Left kidney (tissue), 8 donors: ENCODE measurements at places on chromosomes 4 and X. TPM values are rescaled to one million over a fixed set of nuclear protein-coding genes. Genes with fewer than 3 reads are reported as not detected.
A peak's percentile ranks its signal among the peaks of the same experiment; 100 is the strongest.

- DNase-seq, result peak; percentile 20
Measured at GRCh38 chrX:124289443-124289842, 43.0 kb upstream of the TEX13D start.

DNA sequence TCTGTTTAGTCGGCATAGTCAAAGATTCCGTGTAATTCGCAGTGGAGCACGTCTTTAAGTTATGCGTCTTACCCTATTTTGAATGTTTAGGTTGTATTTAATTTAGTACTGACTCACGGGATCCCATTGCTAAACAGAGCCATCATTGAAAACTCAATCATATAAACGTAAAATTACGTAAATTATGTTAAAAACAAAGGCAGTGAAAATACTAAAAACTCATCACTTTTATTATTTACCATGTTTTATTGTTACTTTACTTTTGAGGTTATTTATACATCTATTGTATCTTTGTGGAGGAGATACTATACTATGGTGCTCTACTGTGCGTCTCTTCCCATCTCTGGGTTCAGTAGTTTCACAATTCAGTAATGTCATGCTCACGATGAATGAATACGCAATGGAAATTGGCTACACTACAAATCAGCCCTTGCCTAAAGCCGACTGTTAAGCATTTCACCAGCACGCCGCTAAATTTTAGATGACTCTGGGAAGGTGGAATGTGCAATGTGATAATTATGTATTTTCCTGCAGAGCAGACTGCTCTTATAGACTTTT lies 944 bp downstream of the FUNDC2 start:
- DNase-seq, result peak; percentile 34

GRCh38 chr4:85938902-85939301 lies 421.0 kb downstream of the MAPK10 start:
- DNase-seq, result no peak

DNA sequence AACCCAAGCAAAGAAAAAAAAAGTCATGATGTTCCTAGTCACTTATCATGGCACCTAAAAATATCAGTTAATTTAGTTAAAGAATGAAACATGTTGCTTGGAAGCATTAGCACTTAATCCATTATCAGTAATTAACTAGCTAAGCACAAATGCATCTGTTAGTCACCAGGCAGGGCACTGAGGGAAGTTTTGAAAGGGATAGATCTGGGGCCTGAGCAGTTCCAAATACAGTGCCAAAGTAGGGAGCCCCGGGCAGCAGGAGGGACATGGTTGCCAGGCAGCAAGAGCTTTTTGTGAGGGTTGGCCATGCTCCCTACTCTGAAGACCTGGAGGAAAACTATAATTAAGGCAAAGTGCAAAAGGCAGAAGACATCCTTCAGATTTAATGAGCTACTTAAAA lies 62.0 kb downstream of the PHKA1 start:
- no peak for DNase-seq

- DNase-seq, result no peak
Measured at GRCh38 chr4:86586160-86586572, 7.9 kb upstream of the PTPN13 start.

The OTUD6A gene
- not detected for polyA plus RNA-seq
